Activated effector memory CD4-positive, alpha-beta T cell treated with anti-CD3 and anti-CD28 coated beads, Interleukin-2, amount 50 U/mL, for 16 hours (primary cell): ENCODE measurements at places on chromosomes 5 and 9.

DNA sequence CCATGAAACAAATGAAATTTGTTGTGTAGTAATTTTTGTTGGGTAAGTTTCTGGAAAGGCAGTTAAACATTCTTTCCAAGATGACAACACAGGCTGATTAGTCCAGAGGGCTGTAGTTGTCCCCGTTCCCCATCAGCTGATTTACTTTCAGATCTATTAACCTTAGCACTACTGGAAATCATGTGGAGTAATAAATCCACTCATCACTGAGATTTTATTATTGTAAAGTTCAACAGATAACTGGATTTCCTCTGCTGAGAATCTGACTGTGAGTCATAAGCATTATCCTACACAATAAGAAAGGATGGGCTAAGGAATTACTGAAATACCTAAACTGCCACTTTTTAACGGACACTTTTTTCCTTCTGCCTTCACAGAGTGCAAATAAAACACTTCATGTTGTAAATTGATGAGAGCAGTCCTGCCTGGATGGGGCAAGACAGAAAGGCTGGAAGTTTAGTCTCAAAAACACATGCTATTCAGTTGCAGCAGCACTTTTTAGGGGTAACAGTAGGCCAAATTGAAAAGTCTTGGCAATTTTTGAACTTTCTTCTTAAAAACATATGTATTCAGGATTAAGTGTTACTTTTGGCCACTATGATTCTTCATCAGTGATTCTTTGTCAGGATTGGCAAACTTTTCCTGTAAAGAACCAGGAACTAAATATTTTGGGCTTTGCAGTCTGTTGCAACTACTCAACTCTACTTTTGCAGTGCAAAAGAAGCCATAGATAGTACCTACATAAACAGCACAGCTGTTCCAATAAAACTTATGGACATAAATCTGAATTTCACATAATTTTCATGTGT is 7.0 kb downstream of the STOM start:
- DNase-seq = no peak

GRCh38 chr5:76831110-76831452 is 12.3 kb downstream of the F2RL1 start:
- no peak for DNase-seq

- no peak for DNase-seq
Observed at GRCh38 chr9:28651050-28651722, 1077.9 kb upstream of the C9orf72 start.

DNA sequence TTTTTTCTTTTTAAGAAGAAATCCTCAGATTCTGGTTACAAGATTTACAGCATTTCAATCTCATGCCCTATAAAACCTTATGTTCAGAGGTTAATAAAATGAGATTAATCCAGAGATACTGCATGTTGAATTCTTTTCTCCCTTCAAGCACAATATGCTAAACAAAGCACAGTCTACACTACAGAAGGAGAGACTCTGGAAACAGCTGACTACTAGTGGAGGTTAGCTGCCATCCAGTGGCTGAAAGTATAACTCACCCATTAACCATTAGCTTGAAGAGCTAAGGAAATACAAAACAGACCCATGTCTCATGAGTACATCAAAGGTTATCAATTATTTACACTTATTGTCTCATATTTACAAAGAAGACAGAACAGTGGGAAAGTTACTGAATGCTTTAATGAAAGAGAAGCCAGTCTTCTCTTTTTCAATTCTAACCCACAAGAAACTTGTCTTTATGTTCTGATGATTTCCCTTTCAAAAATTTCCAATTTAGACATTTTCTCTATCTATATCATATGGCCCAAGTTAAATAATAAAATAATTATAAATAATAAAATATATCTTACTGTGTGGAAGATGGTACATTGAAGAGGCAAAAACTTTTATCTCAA is 12.7 kb upstream of the DNAH5 start:
- DNase-seq = no peak

DNA sequence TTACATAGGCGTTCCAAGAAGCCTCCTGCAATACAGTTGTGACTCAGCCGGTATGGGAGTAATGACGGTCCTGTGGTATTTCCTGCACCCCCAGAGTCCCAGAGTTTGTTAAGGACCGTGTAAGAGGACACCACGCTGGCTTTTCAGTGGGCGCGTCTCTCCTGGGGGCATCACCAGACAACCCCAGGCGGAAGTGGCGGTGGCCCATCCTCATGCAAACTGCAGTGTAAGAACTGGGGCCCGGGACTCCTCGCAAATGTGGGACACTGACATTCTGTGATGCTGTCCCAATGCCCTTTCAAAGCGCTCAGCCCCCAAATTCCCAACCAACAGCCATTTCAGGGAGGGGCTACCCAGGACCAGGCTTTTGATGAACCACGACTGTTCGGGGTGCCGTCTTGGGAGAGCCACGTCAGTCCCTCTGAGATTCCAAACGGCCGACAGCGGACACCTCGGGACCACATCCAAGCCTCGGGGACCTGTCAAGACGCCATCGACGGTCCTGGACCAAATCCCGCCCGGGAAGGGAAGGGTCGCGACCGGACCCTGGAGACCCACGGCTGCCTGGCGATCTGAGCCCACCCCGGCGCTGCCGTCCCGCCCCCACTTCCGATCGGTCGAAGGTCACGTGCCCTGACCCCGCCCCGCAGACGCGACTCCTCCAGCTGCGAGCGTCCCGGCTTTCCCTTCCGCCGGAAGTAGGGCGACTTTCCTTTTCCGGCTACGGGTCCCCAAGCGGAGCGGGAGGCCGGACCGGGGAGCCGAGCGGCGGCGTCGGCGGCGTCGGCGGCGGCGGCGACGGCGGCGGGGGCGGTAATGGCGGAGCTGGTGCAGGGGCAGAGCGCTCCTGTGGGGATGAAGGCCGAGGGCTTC is at the start of gene FUBP3:
FUBP3 (plus strand) TSS at position 713 of the 873 bp plus-strand sequence; CDS start at position 817, 104 bp downstream.
- peak; percentile 96 for DNase-seq

DNA sequence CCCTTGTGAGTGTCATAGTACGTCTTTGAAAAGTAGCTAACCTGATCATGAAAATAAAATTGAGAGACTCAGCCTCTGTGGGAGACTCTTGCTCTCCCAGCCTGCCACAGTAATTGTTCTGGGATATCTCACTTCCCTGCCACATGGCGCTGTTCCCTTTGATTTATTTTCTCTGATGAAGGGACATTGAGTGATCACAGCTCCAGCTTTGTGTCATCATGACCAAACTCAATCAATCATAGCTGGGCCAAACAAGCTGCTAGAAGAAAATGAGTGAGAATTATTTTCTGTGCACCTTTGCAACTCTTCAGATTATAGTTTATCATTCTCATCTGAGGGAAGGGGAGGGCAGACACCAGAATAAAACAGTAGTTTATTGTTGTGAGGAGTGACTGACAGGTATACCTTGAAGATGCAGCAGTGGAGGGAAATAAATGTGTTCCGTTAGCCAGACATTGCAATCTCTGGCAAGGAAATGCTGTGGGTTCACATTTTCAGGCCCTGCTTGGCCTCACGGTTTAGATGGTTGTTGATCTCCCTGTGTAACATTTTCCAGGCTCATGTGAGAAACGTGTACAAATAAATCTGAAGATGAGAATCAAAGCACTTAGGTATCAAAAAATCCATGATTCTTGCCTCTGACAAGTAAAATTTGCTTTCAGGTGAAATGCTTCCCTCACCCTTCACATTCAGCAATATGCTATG is 174.7 kb upstream of the FBXL17 start:
- DNase-seq = no peak

GRCh38 chr9:16257604-16258003 is 612.9 kb downstream of the BNC2 start:
- no peak for DNase-seq

DNA sequence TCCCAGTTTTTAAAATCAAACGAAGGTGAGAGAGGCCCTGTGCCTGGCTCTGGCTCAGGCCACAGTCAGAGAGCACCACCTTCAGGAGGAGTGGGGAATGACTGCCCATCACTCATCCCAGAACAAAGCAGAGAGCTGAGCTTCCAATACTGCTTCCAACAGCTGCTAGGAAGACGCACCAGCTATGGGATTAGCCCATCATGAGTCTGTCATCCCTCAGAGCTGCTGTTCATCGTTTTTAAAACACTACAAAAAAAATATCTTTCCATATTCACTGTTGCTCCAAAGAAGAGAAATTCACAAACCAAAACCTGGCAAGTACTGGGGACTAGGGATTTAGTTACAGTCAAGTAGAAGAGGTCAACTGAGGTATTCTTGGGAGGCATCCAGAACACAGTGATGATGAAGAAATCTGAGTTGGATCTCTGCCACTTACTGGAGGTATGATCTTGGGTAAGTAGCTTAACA is 102.4 kb downstream of the CDK5RAP2 start:
- no peak for DNase-seq

GRCh38 chr9:131275332-131276093 is 797 bp downstream of the FAM78A start:
- DNase-seq = peak; percentile 74

DNA sequence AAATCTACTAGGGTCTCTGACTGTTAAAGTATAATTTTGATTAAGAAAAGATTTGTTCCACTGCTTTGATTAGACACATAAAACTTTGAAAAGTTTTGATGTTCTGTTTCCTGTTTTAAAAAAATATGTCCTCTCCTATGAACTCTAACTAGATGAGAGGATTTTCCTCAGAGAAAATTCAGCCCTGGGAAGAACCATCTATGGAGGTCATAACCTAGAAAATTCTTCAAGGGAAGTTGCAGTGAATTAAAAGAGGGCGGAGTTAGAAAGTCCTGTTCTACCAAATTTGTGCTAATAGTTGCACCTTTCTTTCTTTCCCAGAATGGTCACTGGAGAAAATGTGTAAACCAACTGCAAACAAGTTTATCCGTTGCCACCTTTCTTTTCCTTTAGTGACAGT is 27.7 kb downstream of the PIK3R1 start:
- no peak for DNase-seq

DNA sequence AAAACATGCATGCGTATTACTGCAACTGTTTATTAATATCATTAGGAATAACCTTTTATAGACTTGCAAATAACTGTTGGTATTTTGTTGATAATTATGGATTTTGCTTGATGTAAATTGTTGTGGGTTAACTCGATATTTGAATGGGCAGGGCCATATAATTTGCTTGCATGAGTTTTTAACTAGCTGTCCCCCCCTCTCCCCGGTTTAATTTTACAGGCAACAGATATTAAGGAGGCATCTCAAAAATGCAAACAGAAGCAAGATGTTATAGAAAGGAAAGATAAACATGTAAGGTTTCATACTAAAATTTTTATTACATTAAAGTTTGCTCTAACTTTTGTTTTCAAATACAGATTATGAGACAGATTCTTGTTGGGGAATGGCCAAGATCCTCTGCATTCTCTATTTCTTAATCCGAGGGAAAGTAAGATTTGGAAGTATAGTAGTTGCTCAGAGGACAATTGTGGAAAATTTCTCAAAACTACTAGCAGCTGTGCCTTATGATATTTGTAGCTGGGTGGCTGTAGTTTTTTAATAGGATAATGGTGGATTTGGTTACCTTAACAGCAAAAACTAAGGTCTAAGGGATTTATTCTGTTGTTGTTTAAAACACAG is 27.3 kb downstream of the SMC5 start:
- DNase-seq = no peak

DNA sequence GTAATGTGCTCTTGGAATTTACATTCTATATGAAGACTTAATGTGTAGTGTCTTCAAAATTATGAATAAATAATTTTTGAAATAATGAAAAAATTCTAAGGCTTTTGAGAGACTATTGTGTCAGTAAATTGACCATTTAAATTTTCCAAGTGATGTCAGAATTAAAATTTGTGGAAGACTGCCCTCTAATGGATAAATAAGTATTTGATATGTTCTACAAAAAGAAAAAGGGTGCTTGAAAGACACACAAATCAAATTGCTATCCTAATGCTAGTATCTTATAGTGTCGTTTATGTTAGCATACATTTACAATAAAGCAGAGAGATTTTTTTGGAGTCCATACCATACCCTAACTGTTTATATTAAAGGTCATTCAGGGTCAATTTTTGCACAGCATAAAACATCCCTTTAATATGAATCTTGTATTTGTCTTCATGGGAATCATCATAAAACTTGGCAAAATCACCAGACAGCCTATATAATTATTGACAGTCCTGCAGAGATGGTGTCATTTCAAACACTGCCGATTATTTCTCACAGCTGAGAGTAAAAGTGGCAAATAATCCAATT is 120.8 kb upstream of the SLC27A6 start:
- DNase-seq = no peak

- no peak for DNase-seq
Observed at GRCh38 chr5:106894964-106895363, 775.8 kb downstream of the EFNA5 start.

GRCh38 chr5:118430076-118430475 is 558.3 kb downstream of the DTWD2 start:
- no peak for DNase-seq

DNA sequence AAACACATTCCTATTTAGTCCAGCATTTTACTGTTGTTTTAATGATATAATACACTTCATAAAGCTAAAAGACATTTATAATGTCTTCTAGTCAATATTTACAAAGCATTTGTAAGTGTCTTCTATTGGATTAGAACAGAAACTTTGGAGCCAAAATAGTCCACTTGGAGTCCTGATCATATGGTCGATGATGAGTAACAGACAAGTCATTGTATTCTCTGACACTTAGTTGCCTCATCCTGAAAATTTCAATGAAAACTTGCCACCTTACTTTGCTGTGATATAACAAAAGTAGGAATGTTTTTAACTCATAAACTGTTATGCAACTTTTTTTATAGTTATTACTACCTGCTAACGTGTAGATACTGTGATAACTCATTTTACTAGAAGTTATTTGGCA is 132.5 kb downstream of the GABRB2 start:
- DNase-seq = no peak

GRCh38 chr5:61180886-61181285 is 18.6 kb upstream of the SMIM15 start:
- no peak for DNase-seq

DNA sequence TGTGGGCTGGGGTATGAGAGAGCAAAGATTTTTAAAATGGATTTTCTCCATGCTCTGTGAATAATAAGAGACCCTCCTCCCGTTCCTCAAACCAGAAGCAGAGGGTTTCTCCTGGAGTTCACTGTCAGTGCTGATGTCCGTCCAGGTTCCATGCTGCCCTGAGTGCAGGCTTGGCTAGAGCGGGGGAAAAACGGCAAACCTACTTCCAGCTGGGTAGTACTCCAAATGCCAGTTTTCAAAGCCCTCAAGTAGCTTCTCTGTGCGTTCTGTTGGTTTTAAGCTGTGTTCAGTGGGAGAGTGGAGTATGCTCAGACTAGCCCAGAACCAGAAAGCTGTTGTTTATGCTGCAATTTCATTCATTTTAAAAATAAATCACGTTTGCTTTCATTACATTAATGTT is 40.3 kb downstream of the RASGEF1C start:
- DNase-seq = no peak

DNA sequence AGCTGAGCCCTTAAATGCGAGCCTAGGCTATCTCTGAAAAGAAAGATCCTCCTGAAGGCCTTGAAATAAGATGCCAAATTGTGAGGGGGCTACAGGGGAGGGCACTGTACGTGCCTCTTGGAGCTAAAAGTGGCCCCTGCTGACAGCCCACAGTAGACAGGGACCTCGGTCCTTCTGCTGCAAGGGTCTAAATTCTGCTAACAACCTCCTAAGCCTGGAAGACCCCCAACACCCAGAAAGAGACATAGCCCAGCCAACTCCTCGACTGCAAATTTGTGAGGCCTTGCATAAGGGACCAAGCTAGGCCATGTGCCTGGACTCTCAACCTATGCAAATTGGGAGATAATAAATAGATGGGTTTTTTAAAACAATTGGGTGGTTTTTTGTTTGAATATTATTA is 54.7 kb downstream of the UBE2QL1 start:
- DNase-seq = no peak

- no peak for DNase-seq
Observed at GRCh38 chr9:115540091-115540490, 422.1 kb upstream of the TNC start.

- DNase-seq = no peak
Observed at GRCh38 chr9:105218673-105219072, 25.8 kb upstream of the SLC44A1 start.

- no peak for DNase-seq
Observed at GRCh38 chr9:114652776-114653555, 4.6 kb downstream of the TEX53 start.
